Foreskin fibroblast (primary cell): ENCODE measurements at places on chromosomes 4 and X.

GRCh38 chr4:176443646-176444409 is 124.1 kb downstream of the SPCS3 start:
- DNase-seq = peak; percentile 45

GRCh38 chr4:22356987-22357596 is 158.8 kb downstream of the ADGRA3 start:
- no peak for DNase-seq

GRCh38 chr4:168531305-168531704 is 34.5 kb downstream of the PALLD start:
- no peak for DNase-seq

DNA sequence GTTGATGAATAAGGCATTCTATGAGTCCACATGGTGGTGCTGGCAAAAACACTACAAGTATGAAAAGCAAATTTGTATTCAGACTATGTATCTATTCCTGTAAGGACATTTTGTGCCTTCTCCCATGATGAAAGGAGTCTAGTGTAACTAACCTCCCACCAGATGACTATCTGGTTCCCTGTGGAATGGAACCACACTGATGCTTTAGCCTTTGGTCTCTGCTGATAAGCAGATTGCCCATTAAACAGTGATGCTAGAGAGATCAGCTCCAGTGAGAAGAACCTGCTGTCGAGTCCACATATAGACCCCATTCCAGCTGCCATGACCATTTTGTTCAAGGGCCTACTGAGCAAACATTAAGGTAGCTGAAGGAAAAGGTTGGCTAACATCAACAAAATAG is 10.5 kb upstream of the THOC2 start:
- DNase-seq = no peak

- no peak for DNase-seq
Observed at GRCh38 chr4:106627051-106627450, 258.5 kb upstream of the GIMD1 start.

DNA sequence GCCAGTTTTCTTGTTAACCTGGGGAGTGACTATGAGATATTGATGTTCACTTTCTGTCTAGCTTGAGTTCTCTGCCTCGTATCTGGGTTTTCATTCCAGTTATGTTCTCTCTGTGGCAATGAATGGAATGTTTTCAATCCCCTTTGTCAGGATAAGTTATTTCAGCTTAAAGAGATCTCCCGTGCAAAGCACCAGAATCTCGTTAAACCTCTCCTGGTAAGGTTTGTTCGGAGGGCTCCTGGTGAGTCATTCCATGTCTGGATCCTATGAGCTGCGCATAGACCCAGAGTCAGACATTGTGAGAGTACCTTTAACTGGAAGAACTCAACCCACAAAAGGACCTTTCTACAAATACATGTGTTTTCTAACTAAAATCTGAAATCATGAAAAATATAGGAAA is 51.0 kb downstream of the KDR start:
- DNase-seq = peak; percentile 5

DNA sequence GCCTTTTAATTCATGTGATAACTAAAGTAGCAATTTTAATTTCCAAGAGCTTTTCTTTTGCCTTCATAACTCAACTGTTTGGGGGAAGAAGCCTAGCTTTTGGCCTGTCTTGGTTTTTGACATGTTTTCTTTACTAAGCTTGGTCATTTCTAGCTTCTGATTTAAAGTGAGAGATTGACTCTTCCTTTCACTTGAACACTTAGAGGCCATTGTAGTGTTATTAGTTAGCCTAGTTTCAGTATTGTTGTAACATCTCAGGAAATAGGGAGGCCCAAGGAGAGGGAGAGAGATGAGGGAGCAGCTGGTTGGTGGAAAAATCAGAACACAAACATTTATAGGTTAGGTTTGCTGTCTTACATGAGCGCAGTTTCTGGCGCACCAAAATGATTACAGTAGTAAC is 44.8 kb downstream of the DCLK2 start:
- no peak for DNase-seq

DNA sequence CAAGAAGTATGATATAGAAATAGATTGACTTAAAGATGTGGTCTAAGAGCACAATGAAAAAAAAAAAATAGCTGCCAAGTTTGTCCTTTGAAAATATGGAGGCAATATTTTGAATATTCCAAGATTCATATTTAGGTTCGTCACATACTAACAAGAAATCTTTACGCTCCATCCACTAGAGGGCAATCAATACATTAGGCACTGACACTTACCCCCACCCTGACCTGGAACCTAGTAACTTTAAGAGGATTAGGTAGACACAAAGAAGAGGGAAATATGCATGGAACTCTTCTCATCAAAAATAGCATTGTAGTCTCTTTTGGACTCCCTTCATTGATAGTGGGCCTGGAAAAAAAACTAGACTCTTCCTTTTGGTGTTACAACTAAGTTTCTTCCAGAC is 1108.1 kb downstream of the PCDH19 start:
- DNase-seq = no peak

GRCh38 chrX:143642426-143642825 is 6.5 kb upstream of the SLITRK4 start:
- DNase-seq = no peak

DNA sequence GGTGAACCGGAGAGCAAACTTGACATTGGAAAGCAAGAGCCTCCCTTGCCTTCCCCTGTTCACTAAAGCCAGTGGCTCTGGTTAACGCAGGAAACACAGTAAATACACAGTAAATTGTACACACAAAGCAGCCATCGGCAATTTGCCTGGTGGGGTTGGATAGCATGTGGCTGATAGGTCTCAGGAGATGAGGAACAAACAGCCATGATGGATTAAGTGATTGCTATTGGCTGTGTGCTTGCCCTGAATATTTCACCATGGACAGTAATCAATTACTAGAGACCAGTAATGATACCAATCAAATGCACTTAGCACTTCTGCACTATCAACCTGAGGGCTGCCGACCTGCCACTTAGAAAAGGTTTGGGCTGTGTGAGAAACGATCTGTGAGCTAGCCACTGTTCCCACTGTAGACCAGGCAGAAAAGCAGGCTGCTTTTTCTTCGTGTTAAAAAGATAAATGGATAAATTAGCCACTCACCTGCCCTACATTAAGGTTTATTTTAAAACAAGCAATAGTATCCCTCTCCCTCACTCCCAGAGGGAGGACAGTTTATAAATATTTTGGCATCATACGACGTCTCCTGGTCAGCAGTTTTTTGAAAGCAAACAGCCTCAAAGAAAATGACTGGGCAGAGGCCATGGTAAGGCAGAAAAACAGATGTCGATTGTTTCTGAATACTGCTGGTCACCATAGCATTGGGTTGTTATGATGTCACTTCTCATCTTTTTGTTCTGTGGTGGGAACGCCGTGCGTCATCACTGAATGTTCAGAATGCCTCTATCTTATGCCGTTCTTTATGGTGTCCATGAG is 167.1 kb downstream of the MAML3 start:
- no peak for DNase-seq

DNA sequence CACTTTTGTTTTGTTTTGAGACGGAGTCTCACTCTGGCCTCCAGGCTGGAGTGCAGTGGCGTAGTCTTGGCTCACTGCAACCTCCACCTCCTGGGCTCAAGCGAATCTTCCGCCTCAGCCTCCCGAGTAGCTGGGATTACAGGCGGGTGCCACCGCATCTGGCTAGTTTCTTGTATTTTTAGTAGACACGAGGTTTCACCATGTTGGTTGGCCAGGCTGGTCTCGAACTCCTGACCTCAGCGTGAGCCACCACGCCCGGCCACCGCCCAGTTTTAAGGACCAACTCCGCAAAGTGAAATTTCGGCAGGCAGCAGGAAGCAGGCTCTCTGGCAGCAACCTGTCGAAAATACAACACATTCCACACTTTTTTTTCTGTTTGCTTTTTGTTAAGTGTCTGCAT is 13.4 kb downstream of the DHRSX start:
- DNase-seq = no peak

GRCh38 chr4:11548597-11549082 is 119.9 kb upstream of the HS3ST1 start:
- no peak for DNase-seq

DNA sequence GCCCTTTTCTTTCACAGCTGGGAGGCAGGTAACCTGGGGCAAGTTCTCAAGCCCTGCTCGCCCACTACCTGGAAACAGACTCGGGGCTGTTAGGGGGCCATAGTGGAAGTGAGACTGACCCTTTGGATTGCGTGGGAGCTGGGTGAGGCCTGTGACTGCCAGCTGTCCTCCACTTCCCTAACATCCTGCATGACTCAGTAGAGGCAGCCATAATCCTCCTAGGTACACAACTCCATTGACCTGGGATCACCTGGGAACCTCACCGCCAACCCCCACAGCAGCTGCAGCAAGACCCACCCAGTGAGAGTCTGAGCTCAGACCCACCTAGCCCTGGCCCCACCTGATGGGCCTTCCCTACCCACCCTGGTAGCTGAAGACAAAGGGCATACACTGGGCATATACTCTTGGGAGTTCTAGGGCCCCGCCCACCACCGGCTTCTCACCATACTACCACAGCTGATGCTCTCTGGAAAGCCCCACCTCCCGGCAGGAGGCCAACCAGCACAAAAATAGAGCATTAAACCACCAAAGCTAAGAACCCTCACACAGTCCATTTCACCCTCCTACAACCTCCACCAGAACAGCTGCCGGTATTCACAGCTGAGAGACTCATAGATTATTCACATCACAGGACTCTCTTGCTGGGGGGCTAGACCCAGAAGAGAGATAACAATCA is 61.1 kb upstream of the DCTD start:
- DNase-seq = no peak

DNA sequence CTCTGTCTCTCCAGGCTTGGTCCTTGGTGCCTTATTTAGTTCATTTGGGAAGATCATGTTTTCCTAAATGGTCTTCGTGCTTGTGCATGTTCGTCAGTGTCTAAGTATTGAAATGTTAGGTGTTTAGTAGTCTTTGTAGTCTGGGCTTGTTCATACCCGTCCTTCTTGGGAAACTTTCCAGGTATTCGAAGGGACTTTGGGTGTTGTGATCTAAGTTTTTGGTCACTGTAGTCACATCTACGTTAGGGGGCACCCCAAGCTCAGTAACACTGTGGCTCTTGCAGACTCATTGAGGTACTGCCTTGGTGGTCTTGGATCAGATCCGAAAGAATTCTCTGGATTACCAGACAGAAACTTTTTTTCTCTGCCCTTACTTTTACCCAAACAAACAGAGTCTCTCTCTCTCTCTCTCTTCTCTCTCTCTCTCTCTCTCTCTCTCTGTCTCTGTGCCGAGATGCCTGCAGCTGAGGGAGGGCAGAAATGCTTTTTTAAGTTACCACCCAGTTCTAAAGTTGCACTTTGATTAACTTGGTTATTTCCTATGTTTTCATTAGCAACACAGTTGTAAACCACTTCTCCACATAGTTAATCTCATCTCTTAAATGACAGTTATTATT is 67.6 kb upstream of the SLC7A3 start:
- DNase-seq = peak; percentile 37

GRCh38 chrX:2397229-2398063 is 103.3 kb downstream of the DHRSX start:
- no peak for DNase-seq

DNA sequence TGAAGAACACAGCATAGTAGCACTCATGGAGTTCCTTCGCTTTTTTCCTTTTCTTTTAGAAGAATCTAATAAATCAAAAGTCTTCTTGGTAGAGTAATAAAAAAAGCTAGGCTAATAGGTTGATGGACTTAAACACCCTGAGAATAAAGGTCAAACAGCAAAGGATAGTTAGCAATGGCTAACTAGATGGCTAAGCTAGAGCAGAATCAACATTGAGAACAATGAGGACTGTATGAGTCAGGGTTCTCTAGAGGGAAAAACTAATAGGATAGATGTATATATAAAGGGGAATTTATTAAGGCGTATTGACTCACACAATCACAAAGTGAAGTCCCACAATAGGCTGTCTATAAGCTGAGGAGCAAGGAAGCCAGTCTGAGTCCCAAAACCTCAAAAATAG is 550.9 kb downstream of the GLUD2 start:
- DNase-seq = no peak

- no peak for DNase-seq
Observed at GRCh38 chrX:131399678-131400428, 110.7 kb upstream of the IGSF1 start.

DNA sequence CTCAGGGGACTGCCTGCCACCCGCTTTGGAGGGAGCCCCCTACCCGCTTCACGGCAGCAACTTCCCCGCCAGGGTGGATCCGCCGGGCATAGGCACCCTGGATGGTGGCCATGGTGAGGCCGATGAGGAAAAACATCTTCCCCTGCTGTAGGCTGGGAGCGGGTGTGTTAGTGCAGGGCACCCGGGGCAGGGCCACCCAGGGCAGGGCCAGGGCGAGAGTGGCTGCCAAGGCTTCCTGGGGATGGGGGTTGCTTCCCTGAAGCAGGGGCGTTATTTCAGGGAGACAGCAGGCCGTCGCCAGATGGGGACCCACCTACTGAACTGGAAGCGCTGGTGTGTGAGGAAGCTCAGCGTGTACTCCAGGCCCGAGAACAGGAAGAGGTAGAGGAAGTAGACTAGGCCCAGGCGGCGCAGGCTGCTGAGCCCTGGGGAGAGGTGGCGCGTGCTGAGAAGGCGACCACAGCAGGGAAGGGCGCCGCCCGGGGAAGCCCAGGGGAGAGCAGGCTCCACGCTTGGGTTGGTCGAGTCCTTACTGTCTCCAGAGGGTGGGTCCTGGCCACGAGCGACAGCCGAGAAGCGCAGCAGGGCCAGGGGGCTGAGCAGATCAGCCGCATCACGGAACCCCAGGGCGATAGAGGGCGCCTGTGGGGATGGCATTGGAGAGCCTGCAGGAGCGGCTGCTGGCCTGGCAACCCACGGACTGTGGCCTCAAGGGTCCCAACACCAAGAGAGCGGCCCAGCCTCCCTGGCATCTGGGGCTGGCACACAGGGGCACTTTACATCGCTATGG is 31.5 kb downstream of the NOP14 start:
- no peak for DNase-seq

GRCh38 chr4:182585321-182585720 is 331.9 kb downstream of the DCTD start:
- DNase-seq = no peak

DNA sequence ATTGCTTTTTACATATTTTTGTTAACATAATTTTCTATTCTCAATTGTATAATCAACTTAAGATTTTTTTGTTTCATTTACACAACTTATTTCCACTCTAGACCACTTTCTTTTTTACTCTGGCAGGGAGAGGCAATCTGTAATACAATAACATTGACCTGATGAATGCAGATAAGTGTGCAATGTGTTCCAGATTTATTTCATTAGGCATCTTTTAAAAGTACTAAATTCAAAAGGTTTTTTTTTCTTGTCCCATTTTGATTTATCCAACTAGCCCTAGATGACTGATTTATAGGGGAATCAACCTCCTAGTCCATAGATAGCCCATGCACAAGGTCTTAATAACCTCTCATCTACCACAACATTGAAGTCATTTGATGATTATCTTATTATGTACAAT is 55.5 kb upstream of the AGTR2 start:
- DNase-seq = no peak

DNA sequence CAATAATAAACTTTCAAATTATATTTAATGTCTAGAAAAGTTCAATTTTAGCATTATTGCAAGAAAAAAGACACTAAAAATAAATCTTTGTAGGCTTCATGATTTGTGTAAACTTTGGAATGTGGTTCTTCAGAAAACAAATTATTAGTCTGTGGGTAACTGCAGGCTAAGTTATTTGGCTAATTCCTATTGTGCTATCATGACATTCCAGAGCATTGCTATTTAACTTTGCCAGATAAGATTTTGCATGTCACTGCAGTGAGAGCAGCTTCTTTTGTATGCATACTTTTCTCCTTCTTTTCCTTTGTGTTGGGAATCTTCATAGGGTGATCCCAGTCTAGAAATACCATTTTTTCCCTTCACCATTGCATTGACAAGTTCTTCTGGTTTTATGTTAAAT is 130.0 kb downstream of the AWAT2 start:
- DNase-seq = no peak
